ENCODE measurements at places on chromosomes 4 and X.

DNA sequence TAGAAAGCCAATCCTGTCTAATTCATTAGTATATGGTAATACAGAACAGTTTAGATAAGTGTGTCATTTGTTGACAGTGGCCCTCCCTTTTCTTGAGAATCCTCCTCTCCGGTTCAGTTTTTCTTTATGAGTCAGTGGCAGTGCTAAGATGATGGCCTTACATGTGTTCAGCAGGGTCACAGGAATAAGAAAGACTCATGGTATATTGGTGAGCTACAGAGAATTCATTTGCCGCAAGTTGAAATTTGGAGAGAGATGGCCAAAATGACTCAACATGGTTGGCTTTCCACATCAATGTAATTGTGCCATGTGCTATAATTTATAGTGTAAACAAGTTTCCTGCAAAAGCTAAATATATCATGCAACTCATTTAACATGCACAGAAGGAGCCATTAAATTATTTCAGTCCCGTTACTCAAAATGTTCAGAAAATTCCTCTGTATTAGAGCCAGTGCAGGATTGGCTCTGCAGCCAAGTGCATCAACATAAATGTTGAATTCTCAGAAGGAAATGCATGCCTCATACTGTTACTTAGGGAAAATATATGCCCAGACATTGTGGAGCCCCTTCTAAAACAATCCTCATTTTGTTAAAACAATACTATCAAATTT is 374.3 kb downstream of the AFF2 start:
- no peak for DNase-seq

DNA sequence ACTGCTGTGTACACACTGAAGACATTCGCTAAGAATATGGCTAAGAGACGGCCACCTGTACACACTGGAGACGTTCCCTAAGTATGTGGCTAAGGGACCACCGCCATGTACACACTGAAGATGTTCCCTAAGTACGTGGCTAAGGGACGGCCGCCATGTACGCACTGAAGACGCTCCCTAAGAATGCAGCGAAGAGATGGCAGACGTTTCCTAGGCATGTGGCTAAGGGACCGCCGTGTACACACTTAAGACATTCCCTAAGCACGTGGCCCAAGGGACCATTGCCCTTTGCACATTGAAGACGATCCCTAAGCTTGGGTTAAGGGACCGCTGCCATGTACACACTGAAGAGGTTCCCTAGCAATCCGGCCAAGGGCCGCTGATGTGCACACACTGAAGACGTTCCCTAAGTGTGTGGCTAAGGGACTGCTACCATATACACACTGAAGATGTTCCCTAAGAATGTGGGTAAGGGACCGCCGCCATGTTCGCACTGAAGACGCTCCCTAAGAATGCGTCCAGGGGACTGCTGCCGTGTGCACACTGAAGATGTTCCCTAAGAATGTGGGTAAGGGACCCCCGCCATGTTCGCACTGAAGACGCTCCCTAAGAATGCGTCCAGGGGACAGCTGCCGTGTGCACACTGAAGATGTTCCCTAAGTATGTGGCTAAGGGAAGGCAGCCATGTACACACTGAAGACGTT is 36.7 kb downstream of the DHRSX start:
- no peak for DNase-seq

- DNase-seq = no peak
Measured at GRCh38 chrX:111348429-111348828, 63.6 kb downstream of the DCX start.

DNA sequence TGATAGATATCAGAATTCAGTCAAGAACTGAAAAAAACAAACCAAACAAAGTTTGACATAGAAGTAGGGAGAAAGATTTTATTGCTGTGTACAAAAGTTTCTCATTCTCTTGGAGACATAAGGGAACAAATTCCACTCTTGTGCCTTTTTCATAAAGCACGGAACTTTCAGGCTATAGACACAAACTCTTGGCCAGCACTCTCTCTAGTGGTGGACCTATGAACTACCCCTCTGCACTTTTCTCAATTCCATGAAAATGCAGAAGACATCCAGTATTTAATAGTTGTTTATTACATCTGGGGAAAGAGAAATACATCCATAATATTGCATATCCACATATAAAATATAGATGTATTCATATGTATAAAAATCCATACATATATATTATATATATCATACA is 291.6 kb upstream of the HS3ST1 start:
- DNase-seq = no peak

GRCh38 chr4:7217039-7217438 is 24.7 kb downstream of the SORCS2 start:
- DNase-seq = no peak

DNA sequence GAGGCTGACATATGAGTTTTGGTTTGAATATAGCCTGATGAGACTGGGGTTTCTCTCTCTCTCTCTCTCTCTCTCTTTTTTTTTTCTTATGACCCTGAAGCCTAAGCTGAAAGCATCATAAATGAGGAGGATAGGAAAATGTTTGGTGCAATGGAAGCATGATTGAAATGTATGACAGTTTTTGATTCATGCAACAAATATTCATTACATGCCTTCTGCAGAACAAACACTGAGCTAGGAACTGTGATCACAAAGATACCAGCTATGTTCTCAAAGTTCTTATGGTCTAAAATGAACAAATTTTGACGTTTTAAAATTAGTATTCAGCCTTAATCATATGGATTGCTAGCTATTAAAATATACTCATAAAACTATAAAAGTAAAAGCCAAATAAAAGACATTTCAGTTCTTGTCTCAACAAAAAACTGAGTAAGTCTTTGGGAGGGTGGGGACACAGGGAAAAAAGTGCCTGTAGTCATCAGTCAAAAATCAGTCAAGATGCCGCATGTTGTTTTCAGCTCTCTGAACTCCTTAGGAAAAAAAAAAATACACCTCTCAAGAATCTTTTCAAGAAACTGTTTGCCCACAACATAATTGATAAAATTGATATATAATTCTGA is 57.2 kb downstream of the NKX6-1 start:
- DNase-seq = no peak

DNA sequence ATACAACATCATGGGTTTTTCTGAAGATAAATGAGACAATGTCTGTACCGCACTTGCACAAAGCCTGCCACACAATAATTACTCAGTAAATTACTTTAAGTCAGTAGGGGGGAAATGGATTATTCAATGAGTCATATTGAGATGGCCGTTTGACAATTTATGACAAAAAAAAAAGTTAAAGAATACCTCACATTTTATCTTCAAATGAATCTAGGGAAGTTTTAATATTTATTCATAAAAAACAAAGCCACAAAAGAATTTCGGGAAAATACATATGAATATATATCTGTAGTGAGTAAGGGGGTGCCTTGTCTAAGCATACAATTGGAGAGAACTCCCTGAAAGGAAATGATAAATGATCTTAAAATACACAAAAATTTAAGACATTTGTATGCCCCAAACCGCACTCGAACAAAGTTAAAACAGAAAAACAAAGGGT is 197.0 kb upstream of the SLC7A11 start:
- DNase-seq = no peak

DNA sequence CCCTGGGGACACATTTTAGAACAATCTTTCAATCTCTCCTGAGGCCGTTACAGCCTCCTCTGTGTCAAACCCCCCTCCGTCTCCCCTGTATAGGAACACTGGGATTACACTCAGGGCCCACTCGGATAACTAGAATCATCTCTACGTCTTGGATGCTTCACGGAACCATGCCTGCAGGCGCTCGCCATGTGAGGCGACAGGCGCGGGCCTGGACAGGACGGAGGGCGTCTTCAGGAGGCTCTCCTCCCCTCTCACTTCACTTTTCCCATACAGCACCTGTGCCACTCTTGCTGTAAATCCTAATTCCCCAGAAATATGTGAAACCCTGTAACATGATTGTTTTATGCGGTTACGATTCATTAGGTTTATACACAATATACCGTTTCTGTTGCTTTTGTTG is 4.0 kb upstream of the IDUA start:
- DNase-seq = no peak

DNA sequence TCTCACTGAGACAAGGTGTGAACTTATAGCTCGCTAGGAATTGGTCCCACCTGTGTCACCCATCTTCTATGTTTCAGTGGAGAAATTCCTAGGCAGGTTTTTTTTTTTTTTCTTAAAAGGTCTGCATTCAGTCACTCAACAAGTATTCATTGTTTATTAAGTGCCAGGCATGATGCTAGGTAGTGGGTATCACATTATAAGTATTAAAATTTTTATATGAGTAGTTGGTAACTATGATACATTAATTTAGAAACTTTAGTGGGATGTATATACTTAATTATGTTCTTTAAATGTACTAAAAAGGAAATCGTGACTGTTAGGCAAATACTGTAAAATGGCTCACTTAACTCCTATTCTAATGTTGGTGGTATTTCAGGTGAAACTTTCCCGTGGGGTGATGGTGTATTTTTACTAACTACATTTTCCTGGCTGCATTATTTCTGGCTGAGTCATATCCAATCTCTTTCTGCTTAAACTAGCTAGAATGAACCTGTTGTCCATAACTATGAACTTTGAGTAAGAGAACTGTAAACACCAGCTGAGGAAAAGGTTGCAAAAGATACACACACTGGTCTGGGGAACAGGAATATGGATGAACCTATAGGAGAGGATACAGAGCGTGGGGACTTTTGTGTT is 49.3 kb upstream of the MED14 start:
- DNase-seq = no peak

DNA sequence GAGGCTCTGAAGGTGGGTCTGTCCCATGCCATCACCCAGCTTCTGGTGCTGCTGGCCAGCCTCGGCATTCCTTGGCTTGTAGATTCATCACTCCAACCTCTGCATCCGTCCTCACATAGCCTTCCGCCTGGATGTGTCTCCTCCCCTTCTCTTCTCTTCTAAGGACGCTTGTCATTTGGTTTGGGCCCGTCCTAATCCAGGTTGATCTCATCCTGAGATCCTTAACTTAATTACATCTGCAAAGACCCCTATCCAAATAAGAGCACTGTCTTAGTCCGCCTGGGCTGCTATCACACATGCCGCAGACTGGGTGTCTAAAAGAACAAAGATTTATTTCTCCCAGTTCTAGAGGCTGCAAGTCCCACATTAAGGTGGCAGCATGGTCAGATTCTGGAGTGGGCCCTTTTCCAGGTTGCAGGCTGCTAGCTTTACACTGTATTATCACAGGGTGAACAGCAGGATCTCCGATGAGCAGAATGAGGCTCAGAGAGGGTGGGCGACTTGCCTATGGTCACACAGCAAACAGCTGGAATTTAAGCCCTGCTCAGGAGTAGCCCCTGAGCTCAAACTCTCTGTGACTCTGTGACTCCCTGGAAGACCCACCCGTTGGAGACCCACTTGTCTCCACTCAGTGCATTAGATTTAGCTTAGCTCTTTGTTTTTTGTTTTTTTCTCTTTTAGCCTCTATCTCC is 113.1 kb downstream of the STK32B start:
- no peak for DNase-seq
